Fibroblast of skin of left quadriceps (primary cell): ENCODE measurements at places on chromosomes 1 and 21.

GRCh38 chr1:109887271-109887670 lies 23.4 kb upstream of the CSF1 start:
- no peak for DNase-seq

DNA sequence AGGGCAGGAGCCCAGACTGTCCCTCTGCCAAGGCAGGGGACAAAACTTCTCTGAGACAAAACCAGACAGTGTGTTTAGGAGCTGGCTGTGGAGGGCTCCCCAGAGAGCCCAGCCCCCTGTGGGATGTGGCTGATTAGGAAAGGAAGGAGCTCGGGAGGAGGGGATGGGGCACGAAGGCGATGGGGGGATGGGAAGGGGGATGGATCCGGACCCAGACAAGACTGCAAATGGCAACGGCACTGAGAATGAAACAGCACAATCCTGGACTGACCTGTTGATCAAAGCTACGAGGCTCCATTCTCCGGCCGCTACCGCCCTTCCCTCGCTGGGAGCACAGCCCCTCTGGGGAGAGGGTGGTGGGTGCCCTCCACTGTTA lies 33.1 kb downstream of the FOXO6 start:
- DNase-seq: no peak

DNA sequence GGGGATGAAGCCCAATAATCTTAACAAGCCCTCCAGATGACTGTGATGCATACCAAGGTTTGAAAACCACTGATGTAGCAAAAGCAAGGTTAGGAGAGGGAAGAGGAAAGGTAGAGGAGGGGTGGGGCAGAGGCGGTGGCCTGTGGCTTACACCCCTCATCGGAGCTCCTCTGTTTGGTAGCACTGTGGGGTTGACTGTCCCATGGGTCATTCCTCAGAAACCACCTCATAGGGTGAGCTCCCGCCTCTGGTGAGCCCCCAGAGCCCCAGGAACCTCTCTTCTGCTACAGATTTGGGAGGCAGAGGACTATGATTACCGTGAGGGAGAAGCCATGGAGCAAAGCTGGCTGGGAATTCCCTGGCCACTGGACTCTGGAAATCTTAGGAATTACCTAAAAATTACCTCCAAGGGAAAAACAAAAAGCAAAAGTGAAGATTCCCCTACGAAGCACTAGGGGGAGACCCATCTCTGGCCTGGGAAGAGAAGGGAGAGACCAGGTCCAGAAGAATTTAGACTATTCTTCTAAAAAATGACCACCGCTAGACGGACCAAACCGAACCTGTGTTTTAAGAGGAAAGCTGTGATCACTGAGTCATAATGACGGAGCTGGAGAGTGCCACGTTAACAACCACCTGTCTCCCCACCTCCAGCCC lies 1.5 kb upstream of the RASSF5 start:
- no peak for DNase-seq

GRCh38 chr1:19156676-19157075 lies 53.4 kb downstream of the UBR4 start:
- DNase-seq: no peak

DNA sequence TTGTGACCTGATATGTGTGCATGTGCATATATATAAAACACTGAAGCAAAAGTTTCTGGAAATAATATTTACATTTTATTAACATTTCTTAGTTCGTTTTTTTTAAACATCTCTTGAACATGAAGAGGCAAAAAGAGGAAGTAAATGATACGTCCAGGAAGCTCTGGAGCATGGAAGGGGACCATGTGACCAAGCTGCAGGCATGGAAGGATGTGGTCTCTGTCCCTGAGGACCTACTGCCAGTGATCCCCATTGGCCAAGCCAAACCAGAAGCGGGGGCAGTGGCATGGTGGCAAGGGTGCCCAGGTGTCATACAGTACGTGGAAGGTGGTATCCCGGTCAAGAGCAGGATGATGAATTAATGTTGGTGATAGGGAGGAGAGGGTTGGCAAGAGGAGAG lies 268.3 kb upstream of the PROX1 start:
- no peak for DNase-seq

DNA sequence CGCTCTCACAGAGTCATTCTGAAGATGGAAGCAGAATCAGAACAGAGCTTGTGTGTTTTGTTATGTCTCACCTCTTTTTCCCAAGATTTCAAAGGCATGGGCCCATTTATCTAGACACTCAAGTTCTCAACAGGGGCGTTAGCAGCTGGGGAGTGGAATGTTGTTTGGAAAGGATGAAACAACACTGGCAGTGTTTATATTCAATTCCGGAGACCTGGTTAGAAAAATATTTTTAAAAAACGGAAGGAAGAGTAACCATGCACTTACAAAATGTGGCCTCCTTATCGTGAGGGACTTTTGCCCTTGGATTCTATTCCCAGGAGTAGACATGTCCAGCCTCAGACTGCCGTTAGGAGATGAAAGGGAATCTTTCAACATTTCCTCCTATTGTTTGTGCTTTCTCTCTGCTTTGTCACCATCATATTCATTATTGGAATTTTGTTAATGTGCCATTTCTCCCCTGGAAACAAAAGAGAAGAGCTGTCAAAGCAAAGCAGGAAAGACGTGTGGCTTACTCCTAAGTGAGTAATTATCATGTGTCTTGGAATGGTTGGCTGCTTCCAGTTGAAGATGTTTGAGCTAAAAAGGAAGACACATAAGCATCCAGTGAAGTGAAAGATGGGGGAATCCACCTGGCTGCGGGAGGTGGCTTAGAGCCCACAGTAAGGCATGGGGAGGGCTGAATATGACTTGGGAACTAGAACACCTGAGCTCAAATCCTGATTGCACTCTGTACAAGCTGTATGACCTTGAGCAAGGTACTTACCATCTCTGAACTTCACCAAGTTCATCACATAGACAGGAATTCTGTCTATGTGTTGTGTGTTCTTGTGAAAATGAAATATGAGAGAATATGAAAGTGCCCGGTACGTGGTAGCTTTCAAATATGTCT lies 71.7 kb upstream of the JUN start:
- no peak for DNase-seq

DNA sequence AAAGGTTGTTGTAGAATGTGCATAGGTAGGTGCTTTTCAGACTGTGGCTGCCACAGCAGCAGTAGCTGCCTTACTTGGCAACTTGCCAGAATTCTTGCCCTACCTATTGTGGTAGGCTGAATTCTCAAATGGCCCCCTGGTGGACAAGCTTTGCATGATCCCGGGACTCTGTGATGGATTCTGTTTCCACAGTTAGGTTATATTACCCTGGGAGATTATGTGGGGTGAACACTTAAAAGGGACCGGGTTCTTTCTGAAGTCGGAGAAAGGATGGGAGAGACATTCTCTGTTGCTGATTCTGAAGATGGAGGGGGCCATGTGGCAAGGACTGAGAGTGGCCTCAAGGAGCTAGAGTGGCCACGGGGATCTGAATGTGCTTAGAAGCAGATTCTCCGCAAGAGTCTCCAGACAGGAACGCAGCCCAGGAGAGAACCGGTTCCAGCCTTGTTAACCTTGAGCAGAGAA lies 32.1 kb upstream of the KCNE1 start:
- DNase-seq: no peak

DNA sequence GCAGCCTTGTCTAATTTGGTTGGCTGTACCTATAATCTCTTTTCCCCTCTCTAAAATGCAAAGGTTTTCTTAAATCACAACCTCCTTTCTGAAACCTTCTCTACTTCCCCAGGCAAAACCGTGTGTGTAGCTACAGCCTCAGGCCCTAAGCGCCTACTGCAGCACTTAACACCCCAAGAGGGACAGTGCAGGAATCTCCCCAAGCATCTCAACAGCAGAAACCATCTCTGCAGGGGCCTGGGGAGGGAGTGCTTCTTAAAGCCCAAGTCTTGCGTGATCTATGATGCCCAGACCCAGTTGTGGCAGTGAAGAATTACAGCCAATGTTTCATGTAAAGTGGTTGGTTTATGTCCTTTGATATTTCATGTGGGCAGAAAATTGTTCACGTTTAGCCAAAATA lies 159.3 kb downstream of the DSCAM start:
- no peak for DNase-seq

GRCh38 chr1:192489748-192490147 lies 85.8 kb upstream of the RGS1 start:
- peak; percentile 84 for DNase-seq

- DNase-seq: no peak
These were observed at the start of gene ADAMTS5 for GRCh38 chr21:26967062-26967913. ADAMTS5 (minus strand) TSS chr21:26967088; CDS start chr21:26966391, 697 bp downstream.

- no peak for DNase-seq
These were observed 20.9 kb downstream of the UMODL1 start for GRCh38 chr21:42091899-42092508.

GRCh38 chr1:104353580-104353979 lies 603.9 kb downstream of the AMY1C start:
- no peak for DNase-seq
